Inflammatory macrophage treated with lipopolysaccharide for 1 hour (primary cell): ENCODE measurements at places on chromosomes 1 and 21.
A peak's percentile ranks its signal among the peaks of the same experiment; 100 is the strongest.

DNA sequence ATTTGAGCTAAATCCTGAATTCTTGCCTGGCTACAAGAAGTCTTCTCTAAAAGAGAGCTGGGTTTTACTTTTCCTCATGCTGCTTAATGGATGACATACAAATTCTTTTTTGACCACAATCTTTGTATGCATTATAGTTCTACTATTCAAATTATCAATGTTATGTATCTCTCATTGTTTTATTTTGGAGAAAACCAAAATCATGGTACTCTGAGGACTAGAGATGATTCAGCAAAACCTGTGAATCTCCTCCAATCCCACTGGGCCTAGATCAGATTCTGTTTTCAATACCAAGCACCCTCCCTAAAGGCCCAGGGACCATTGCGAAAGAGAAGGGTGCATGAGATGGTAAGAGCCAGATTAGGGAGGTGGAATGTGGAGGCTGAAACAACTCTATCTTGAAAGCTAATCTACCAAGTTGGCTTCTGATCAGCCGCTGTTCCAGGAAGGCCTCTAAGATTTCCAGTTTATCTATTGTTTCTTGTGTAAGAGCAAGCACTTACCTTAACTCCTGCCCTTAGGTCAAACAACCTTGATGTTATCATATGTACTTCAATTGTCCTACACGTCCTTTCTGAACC lies 547.2 kb downstream of the PLPP3 start:
- no peak for DNase-seq

- peak; percentile 98 for DNase-seq
These were observed 35.6 kb downstream of the LYST start for GRCh38 chr1:235831148-235831547.

DNA sequence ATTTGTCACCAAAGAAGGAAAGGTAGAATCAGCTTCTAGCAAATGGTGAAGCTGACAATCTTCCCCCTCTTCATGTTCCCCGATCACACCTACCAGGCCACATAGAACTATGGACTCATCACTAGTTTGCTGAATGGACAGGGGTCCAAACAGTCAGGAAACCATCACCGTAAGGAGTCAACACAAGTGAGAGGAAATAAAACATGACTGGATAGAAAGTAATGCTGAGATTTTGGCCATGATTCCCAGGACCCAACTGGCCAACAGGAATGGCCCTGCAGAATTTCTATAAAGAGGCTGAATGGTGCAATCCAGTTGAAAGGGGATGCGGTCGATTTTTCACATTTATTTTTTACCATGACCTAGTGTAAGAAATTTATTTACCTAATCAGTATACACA lies 10.7 kb downstream of the DDAH1 start:
- no peak for DNase-seq

DNA sequence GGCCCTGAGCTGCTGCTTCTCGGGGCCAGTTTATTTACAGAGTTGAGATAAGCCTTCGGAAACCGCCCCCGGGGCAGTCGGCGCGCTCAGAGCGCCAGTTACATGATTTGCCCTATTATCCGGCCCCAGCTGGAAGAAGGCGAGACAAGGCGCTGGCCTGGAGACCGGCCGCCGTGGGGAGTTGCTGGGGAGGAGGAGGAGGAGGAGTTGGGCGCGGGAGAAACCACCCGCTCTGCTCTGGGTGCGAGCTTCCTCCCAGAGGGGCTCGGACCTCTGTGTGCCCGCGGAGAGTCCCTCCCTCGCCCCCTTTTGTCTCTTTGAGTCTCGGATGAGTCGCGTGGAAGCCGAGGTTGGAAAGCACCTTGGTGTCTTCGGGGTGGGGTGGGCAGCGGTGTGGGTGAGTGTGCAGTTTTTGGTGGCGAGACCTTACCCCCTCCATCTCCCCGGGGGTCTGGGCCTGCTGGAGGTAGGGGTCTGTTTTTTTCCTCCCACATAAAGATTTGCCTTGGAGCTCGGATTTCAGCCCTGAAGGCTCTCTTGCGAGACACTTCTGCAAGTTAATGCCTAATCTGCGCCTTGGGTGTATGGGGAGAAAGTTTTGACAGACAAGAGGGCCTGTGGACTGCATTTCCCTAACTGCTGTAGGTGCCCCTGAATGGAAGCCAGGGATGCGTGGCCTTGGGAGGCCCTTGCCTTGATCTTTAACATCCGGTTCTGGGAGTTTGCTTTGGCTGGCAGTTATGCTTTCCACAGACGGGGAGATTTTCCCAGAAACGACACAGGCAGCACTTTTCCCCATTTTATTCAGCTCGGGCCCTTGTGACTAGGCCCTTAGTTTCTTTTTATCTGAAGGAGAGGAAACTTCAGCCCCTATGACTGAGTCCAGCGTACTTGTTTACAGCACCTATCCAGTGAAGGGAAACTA lies 80.0 kb downstream of the NDUFS5 start:
- DNase-seq, result peak; percentile 69

DNA sequence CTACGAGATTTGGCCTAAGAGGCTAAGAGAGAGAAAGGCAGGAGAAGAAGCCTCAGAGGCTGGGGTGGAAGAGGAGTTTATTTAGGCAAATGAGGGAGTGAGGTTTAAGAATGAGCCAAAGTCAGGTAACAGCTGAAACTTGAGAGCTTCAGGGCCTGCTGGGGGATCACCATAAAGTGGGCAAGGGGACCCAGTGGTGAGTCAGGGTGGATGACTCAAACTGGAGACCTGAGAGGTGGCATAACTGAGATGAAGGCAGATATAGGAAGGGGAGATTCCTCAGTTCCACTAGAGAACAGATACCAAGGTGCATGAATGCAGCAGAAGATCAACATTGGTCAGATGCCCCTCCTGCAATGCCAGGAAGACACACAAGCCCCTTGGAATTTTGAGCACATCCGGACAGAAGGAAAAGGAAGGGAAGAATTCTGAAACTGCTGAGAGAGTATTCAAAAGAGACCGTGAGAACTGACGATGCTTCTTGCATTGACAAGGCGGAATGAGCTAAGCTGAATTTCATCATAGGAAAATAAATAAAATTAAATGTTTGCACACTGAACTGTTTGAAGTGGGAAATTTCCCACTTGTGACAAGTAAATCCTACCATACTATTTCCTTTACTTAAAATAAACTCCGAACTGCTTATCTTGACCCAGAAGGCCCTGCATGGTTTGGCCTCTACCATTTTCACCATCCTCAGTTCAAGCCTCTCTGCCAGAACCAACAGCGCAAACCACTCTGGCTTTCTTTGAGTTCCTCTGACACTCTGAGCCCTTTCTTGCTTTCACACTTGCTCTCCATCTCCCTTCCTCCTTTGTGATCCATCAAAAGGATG lies 94.1 kb downstream of the NMNAT2 start:
- DNase-seq, result no peak

GRCh38 chr1:185864889-185865517 lies 130.8 kb downstream of the HMCN1 start:
- DNase-seq, result no peak

DNA sequence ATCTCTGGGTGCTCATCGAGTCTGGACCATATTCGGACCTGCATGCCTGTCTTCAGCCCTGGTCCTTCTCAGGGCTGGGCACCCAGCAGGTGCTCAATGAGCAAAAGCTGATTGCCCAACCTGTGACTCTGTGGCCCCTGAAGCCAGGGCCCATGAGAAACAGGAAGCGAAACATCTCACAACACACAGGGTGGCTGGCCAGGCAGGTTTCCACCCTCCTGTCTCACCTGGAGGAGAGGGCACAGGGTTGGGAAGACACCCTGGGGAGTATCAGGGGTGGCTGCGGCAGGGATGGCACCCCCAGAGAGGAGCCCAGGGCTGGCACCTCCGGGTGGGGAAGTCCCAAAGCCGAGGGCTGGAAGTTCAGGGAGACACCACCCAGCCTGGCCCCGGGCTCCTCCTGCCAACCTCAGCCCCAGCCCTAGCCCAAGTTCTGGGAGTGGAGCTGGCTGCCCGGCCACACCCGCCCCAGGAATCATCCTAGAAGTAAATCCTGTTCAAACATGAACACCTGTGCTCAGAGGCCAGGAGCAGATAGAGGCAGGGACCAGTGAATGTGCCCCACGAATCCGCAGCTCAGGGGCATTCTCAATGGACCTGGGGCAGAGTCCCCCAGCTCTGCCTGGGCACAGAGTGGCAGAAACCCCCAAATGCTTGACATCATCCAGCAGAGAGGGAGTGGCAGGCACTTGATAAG lies 54.6 kb downstream of the RAP1GAP start:
- no peak for DNase-seq

DNA sequence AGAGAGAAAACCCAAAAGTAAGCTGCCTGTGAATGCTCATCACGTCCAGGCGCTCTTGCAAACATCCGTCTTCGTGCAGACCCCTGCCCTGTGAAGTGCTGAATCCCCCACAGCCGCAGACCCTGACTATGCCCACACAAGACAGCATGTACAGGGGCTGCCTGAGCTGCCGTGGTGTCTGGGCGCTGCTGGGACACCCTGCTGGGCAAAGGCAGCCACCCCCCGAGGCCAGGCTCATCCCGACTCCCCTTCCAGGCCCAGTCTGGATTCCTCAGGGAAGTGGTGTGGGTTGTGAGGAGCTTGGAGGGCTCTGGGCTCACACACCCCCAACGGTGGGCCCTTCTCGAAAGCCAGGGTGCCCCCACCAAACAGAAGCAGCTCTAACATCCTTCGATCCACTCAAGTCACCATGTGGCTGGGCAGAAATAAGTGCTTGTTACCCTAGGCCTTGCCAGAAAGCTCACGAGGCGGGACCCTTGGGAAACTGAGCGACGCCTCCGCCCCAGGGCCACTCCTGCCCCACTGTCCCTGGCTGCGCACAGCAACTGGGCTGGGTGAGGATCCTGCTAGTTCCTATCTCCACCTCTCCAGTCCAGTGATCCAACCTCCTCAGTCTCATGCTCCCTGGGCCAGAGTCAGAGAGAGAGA lies 4.8 kb upstream of the WNT9A start:
- DNase-seq, result no peak

- DNase-seq, result peak; percentile 82
These were observed 14.0 kb upstream of the DISC1 start for GRCh38 chr1:231612393-231613089.

DNA sequence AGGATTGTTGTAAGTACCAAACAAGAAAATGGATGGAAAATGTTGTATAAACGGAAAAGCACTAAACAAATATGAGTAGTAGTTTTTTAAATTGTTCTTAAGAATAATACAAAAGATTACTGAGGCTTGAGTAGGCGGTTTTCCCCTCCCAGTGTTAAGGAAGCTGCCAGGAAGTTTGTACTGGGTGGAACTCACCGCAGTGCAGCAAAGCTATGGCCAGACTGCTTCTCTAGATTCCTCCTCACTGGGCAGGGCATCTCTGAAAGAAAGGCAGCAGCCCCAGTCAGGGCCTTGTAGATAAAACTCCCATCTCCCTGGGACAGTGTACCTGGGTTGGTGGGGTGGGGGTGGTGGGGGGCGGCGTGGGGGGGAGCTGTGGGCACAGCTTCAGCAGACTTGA lies 58.7 kb downstream of the XCL2 start:
- peak; percentile 38 for DNase-seq

- no peak for DNase-seq
These were observed 665.5 kb downstream of the PTPRU start for GRCh38 chr1:29901624-29902325.

- no peak for DNase-seq
These were observed 55.5 kb downstream of the GADD45A start for GRCh38 chr1:67740543-67740942.

- DNase-seq, result peak; percentile 85
These were observed 253.5 kb downstream of the AKT3 start for GRCh38 chr1:243596431-243597062.

DNA sequence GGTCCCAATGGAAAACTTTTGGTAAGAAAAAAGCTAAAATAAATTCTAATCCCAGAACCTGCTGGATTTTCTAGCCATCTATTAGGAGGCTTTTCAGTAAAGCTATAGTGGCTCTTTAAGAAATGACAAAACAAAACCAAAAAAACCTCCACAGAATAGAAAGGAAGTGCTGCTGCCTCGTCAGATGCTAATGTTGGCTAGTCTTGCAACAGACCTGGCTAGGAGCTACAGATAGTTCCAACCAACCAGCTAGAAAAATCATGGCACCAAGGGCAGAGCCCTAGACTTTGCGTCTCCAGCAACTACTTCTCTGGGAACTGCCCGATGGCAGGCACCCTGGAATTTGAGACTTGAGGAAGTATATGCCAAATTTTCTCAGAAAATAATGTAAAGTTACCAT lies 7.6 kb downstream of the CD101 start:
- peak; percentile 74 for DNase-seq

DNA sequence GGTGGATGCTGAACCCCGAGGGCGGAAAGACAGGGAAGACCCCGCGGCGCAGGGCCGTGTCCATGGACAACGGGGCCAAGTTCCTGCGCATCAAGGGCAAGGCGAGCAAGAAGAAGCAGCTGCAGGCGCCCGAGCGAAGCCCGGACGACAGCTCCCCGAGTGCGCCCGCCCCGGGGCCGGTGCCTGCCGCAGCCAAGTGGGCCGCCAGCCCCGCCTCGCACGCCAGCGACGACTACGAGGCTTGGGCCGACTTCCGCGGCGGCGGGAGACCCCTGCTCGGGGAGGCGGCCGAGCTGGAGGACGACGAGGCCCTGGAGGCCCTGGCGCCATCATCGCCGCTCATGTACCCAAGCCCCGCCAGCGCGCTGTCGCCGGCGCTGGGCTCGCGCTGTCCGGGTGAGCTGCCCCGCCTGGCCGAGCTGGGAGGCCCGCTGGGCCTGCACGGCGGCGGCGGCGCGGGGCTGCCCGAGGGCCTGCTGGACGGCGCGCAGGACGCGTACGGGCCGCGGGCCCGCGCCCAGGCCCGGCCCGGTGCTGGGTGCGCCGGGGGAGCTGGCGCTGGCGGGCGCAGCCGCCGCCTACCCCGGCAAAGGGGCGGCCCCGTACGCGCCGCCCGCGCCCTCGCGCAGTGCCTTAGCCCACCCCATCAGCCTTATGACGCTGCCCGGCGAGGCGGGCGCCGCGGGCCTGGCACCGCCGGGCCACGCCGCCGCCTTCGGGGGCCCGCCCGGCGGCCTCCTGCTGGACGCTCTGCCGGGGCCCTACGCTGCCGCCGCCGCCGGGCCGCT lies 20.7 kb downstream of the FOXO6 start:
- no peak for DNase-seq

GRCh38 chr21:27741736-27742135 lies 774.8 kb upstream of the ADAMTS5 start:
- no peak for DNase-seq

DNA sequence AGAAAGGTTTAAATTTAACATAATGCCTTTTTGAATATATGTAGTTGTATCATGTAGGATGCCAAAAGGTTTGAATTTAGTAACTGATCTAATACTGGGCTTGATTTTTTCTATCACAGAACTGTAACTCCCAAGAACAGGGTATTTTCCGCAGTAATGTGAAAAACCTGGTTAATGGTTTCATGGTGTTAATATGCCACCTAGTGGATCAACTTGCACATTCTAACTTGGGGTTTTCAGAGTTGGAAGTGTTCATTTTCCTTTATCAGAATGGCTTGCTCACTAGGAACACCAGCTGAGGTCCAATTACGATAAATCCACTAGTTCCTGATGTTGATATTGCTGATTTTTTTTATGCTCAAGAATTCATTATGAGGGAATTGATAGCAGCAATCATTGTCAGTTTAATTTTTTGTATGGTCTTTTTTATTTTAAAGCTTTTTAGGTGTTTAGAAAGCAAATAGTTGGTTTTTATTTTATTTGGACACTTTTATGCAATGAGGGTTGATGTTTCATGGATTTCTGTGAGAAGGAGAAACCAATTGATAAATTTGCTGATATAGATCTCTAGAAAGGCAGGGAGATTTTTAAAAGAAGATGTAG lies 157.2 kb downstream of the PLA2G4A start:
- peak; percentile 87 for DNase-seq

- no peak for DNase-seq
These were observed 1173.6 kb downstream of the KCNT2 start for GRCh38 chr1:195434566-195435203.

GRCh38 chr1:183435497-183435896 lies 17.3 kb upstream of the NMNAT2 start:
- no peak for DNase-seq

GRCh38 chr1:1371746-1372711 lies 3.0 kb downstream of the AURKAIP1 start:
- DNase-seq, result peak; percentile 79

GRCh38 chr1:107680579-107680985 lies 284.4 kb downstream of the VAV3 start:
- no peak for DNase-seq
